Uterus (tissue), 4 donors: ENCODE measurements at places on chromosomes 5 and 9. TPM values are rescaled to one million over a fixed set of nuclear protein-coding genes. Genes with fewer than 3 reads are reported as not detected.

- no peaks in the 10 kb centered on the region for H3K36me3 ChIP-seq
- peak overlapping the region; percentile 14 for H3K4me3 ChIP-seq
- H3K27me3 ChIP-seq = no peaks in the 10 kb centered on the region
- DNase-seq = no peak
- H3K4me1 ChIP-seq = no peaks in the 10 kb centered on the region
These were observed 13.4 kb downstream of the RABL6 start for GRCh38 chr9:136820971-136821825.

SLC2A6 gene
- 0.26 TPM for total RNA-seq

DNA sequence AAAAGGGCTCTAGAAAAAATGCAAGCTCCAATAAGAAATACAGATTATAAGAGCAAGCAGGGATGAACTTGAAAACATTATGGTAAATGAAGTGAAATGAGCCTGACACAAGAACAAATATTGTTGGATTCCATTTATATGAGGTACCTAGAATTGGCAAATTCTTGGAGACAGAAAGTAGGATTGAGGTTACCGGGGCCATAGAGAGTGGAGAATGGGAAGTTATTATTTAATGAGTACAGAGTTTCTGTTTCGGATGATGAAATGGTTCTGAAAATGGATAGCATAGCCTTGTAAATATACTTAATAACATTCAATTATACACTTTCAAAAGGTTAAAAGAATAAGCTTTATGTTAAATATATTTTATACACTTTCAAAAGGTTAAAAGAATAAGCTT, 75.6 kb upstream of the SLC12A2 start:
- no peaks in the 10 kb centered on the region for H3K36me3 ChIP-seq
- H3K27ac ChIP-seq = no peak overlapping the region
- H3K4me3 ChIP-seq = no peak overlapping the region

GRCh38 chr9:36451949-36452348, 51.9 kb upstream of the RNF38 start:
- H3K4me3 ChIP-seq = no peak overlapping the region
- H3K27me3 ChIP-seq = no peaks in the 10 kb centered on the region
- H3K36me3 ChIP-seq = no peaks in the 10 kb centered on the region
- H3K27ac ChIP-seq = no peak overlapping the region
- H3K4me1 ChIP-seq = no peaks in the 10 kb centered on the region

DNA sequence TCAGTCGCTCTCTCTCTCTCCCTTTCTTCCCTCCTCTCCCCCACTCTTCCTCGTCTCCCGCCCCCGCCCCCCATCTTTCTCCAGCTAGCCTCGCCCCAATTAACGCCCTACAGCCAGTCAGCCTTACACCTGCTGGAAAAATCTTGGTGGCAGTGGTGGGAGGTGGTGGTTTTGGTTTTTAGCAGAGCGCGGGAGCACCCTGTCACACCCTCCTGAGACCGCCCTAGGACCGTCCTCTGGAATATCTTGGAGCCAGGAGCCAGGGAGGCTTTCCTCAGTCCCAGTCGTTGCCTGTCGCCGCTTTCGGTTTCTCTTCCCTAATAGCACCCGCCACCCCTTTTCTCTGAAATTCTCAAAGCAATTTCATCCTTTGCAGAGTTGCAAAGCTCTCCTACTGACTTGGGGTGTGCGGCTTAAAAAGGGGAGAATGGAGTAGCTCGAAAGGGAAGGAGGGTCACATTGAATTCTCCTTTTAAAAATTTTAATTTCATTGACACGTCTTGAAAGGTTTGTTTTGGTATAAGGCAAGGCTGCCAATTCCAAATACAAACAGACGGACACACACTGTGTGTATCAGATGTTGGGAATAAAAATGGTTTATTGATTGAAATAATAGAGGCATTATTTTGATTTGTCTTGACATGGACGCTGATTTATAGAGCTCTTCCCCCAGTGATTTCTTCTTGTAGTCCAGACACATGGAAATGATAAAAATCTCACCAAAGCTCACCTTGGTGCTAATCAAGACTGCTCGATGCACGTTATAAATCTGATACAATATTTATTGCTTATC, 301.3 kb downstream of the PARP8 start:
- no peak for DNase-seq
- peaks cover 81% of the 10 kb centered on the region for H3K27me3 ChIP-seq
- peak overlapping the region; percentile 21 for H3K4me3 ChIP-seq
- H3K4me1 ChIP-seq = no peaks in the 10 kb centered on the region

GRCh38 chr9:36880075-36880474, 154.0 kb downstream of the PAX5 start:
- no peaks in the 10 kb centered on the region for H3K4me1 ChIP-seq
- H3K4me3 ChIP-seq = no peak overlapping the region
- no peak overlapping the region for H3K27ac ChIP-seq
- no peak for DNase-seq
- no peaks in the 10 kb centered on the region for H3K27me3 ChIP-seq

DNA sequence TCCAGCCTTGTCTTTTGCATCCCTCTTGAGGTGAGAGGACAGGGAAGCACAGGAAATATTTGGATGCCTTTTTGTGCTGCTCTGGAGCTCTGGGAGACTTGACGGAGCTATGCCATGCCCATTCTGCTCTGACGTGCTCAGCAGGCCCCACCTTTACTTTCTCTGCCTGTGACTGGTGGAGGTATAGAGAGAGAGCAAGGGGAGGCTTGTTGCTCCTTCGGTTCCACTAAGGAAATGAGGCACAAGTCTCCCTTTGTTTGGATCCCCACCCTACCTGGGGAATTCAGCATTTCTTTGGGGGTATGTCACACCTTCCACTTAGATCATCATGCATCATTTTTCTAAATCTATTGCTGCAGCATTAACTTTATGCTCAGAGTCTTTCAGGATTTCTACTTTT, 121.8 kb upstream of the CNTLN start:
- H3K4me1 ChIP-seq = no peaks in the 10 kb centered on the region
- no peak overlapping the region for H3K4me3 ChIP-seq
- H3K27ac ChIP-seq = no peak overlapping the region

- no peaks in the 10 kb centered on the region for H3K36me3 ChIP-seq
- H3K4me1 ChIP-seq = peaks cover 9% of the 10 kb centered on the region
- no peak overlapping the region for H3K27ac ChIP-seq
- no peak for DNase-seq
- no peak overlapping the region for H3K4me3 ChIP-seq
These were observed 32.7 kb downstream of the NFIB start for GRCh38 chr9:14281136-14281795.

GRCh38 chr5:171647043-171647903, 138.3 kb upstream of the SMIM23 start:
- no peak overlapping the region for H3K4me3 ChIP-seq
- no peaks in the 10 kb centered on the region for H3K36me3 ChIP-seq
- DNase-seq = no peak
- no peak overlapping the region for H3K27ac ChIP-seq
- H3K27me3 ChIP-seq = no peaks in the 10 kb centered on the region

FBP2 gene
- not detected for total RNA-seq

GRCh38 chr5:77640589-77641396, 2.3 kb upstream of the OTP start:
- no peak overlapping the region for H3K27ac ChIP-seq
- H3K4me1 ChIP-seq = peaks cover 4% of the 10 kb centered on the region
- H3K4me3 ChIP-seq = no peak overlapping the region
- DNase-seq = no peak

FAM163B gene
- total RNA-seq = not detected

DNA sequence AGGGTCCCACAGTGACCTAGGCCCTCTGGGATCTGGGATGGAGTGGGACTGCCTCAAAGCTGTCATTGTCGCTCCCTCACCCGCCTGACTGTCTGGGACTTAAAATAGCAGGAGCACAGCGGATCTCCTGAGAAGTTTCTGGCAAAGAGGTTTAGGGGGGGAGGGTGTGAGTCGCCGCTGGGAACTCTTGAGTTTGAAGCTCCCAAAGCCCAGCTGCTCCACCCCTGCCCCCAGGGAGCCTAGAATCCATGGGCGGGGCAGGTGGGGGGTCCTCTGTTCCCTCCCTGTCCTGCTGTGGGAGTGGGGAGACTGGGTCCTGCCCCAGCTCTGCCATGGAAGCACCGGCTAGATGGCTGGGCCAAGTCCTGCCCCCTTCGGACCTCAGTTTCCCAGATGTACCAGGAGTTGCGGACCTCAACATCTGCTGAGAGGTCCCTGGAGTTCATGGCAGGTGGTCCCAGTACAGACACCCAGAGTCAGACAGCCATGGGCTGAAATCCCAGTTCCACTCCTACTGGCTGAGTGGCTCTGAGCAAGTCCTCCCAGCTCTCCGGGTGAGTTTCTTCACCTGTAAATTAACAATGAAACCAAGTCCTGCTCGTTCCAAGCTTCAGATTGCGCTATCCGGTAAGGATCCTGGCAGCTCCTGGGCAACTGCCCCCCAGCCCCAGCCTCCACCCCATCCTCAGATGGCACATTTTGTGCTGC, 985 bp upstream of the WDR38 start:
- no peaks in the 10 kb centered on the region for H3K4me1 ChIP-seq
- no peak for DNase-seq
- H3K27me3 ChIP-seq = no peaks in the 10 kb centered on the region
- no peaks in the 10 kb centered on the region for H3K36me3 ChIP-seq

INSL4 gene
- not detected for total RNA-seq

DNA sequence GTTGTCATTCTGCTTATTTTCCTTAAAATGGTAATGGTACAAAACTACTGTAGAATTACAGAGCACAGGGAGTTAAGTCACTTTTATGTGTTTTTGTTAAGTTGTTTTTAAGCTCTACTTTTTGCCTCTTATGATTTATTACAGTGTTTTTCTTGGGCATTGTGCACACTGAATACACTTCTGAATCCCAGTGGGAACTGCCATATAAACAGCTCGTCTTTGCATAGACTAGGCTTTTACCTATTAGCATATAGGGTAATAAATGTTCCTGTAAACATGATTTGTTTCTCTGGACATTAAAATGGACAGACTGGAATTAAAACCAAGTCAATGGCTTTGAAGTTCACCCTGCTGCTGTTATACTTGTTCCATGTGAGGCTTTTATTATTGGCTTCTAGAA, 12.2 kb downstream of the KLF9 start:
- H3K4me1 ChIP-seq = no peaks in the 10 kb centered on the region
- peak overlapping the region; percentile 18 for H3K4me3 ChIP-seq
- no peaks in the 10 kb centered on the region for H3K36me3 ChIP-seq
- peak overlapping the region; percentile 100 for H3K27ac ChIP-seq
- H3K27me3 ChIP-seq = no peaks in the 10 kb centered on the region
- no peak for DNase-seq

- DNase-seq = no peak
- H3K27me3 ChIP-seq = no peaks in the 10 kb centered on the region
- no peaks in the 10 kb centered on the region for H3K36me3 ChIP-seq
- no peak overlapping the region for H3K4me3 ChIP-seq
These were observed 168.2 kb downstream of the DAB2IP start for GRCh38 chr9:121819428-121820231.

GRCh38 chr5:16685069-16685468, 68.3 kb upstream of the RETREG1 start:
- no peak overlapping the region for H3K4me3 ChIP-seq
- no peaks in the 10 kb centered on the region for H3K4me1 ChIP-seq
- no peaks in the 10 kb centered on the region for H3K36me3 ChIP-seq
- no peak for DNase-seq
- no peak overlapping the region for H3K27ac ChIP-seq

DNA sequence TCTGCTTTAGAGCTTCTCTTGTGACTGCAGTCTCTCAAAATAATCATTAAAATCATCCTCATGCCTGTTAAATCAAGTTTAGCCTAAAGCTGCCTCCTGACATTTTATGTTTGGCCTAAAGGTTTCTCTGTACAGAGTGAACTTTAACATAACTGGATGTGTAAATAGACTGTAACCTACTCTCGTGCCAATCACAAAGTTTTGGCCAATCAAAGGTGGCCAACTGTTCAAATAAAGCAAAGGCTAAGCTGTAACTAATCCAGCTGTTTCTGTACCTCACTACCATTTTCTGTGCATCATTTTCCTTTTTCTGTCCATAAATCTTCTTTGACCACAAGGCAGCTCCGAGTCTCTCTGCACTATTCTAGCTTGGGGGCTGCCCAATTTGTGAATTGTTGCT, 86.2 kb downstream of the GCNT1 start:
- H3K4me1 ChIP-seq = no peaks in the 10 kb centered on the region
- H3K36me3 ChIP-seq = no peaks in the 10 kb centered on the region
- no peaks in the 10 kb centered on the region for H3K27me3 ChIP-seq
- no peak for DNase-seq
- no peak overlapping the region for H3K4me3 ChIP-seq
- no peak overlapping the region for H3K27ac ChIP-seq

DNA sequence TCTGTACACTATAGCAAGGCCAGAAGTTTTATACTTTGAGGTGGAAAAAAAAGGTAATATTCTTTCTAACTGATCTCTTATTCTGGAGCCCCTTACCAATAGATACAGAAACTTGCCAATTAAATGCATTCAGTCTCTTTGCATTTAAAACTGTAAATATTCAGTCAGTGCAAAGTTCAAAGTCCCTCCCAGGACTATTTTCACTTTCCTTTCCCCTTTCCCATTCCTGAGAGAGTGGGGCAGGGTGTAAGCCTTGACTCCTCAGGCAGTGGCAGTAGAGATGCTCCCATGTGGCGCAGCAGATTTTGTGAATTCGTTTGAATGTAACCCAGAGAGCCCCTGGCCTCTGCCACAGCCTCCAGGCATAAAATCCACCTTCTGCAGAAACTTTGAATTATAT, 29.9 kb downstream of the CETN3 start:
- H3K4me3 ChIP-seq = no peak overlapping the region
- no peaks in the 10 kb centered on the region for H3K27me3 ChIP-seq
- no peak overlapping the region for H3K27ac ChIP-seq

- no peak overlapping the region for H3K27ac ChIP-seq
- H3K4me3 ChIP-seq = no peak overlapping the region
- H3K4me1 ChIP-seq = no peaks in the 10 kb centered on the region
- DNase-seq = no peak
- H3K27me3 ChIP-seq = no peaks in the 10 kb centered on the region
These were observed 55.3 kb upstream of the POU4F3 start for GRCh38 chr5:146283344-146283761.

DNA sequence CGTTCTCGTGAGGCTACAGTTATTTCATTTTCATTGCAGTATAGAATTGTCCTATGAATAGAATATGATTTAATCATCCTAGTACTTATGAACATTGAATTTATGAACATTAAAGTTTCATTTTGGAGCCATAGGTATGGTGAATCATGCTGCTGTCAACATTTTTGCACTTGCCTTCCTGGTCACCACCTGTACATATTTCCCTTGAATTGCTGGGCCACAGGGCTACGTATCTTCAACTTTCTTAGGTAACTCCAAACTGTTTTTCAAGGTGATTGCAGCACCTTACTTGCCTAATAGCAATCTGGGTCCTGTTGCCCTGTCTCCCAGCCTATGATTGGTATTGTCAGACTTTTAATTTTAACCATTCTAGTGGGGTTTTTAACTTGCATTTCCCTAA, 6.5 kb upstream of the RNF145 start:
- DNase-seq = no peak
- H3K27me3 ChIP-seq = no peaks in the 10 kb centered on the region
- H3K4me3 ChIP-seq = no peak overlapping the region
- H3K27ac ChIP-seq = no peak overlapping the region
- no peaks in the 10 kb centered on the region for H3K36me3 ChIP-seq

GRCh38 chr9:137042751-137043727, 2.9 kb downstream of the NPDC1 start:
- no peaks in the 10 kb centered on the region for H3K27me3 ChIP-seq
- peaks cover 5% of the 10 kb centered on the region for H3K4me1 ChIP-seq
- peak; percentile 68 for DNase-seq
- no peaks in the 10 kb centered on the region for H3K36me3 ChIP-seq
- H3K4me3 ChIP-seq = no peak overlapping the region
- H3K27ac ChIP-seq = peak overlapping the region; percentile 36
